Stimulated activated CD4-positive, alpha-beta T cell treated with anti-CD3 and anti-CD28 coated beads, Interleukin-4, amount 100 ng/mL, for 24 hours (primary cell): ENCODE measurements at places on chromosomes 5 and 9.

DNA sequence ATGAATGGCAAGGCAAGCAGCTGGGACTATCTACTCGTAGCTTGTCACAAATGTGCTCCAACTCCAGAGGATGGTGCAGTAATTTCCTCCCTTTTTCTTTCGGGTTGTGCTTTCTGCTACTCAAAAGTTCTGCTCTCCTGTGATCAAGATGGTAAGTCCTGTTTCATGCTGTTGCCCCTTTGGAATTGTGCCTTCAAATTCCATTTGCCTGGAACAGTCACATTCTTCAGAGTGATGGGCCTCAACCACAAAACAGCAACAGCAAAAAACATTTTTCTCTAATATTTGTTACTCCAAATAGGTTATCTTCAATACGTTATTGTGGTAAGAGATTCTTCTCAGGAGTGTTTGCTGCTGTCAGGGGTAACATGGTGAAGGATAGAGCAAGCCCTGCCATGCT is 209.3 kb downstream of the PALM2AKAP2 start:
- no peak for DNase-seq

GRCh38 chr5:159311063-159311462 is 19.2 kb downstream of the IL12B start:
- DNase-seq: no peak

- no peak for DNase-seq
Observed at GRCh38 chr9:4984171-4984620, 876 bp upstream of the JAK2 start.

- DNase-seq: no peak
Observed at GRCh38 chr5:78930721-78931120, 54.4 kb downstream of the ARSB start.

- DNase-seq: no peak
Observed at GRCh38 chr5:1772634-1773033, 27.0 kb downstream of the MRPL36 start.

DNA sequence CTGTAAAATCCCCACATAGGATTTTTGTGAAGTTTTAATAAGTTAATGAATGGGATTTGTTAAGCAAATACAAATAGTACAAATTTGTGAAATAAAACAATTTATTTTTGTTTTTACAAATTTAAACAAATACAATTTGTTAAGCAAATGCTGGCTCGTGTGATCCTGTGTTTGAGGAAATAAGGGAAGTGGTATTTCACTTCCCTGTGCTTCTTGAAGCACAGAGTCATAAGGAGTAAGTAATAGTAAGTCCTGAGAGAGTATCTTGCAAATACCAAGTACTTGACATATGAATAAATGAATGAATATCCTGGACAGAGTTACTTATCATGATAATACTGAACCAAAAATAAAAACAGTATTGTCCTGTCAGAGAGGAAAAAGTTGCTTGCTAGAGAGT is 9.1 kb downstream of the SMIM3 start:
- no peak for DNase-seq

DNA sequence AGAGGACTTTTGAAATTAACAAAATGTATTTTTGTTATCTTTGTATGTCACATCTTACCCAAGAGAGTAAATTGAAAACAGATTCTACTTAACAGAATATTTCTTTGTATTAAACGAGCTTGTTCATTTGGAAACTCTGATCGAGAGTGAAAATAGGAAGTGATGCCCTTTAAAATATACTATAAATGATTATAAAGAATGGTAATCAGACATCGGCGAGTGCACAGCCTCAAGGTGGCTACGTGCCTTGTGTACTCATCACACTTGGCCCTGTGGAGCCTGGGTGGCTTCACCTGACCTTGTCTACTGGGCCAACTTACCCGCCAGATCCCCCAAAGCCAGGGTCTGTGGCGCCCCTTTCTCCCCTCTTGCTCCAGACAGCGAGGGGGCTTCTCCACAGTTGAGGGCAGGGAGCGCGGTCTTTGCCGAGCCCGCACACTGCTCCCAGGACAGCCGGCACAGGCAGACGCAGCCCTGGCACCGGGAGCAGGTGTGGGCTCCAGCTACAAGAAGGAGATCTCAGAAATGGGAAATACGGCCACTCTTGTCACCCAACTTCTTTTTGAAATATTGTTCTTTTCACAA is 243.2 kb downstream of the CEMIP2 start:
- no peak for DNase-seq

DNA sequence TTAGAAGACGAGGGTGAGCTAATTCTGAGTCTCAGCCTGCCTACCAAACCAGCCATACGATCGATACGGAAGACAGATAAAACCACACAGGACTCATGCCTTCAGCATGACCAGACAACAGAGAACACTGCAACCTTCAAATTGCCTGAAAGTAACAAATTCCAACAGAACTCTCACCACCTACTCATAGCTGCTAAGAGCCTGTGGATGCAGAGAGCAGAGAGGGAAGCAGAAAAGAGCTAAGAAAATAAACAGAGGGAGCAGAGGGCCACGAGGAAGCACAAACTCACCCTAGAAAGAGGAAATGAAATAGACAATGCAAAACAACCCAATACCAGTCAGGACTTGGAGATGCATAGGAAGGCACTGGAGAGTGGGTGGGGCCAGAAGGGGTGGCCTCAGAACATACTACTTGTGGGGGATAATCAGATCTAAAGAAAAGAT is 86.7 kb upstream of the TAS2R1 start:
- DNase-seq: no peak

- DNase-seq: no peak
Observed at GRCh38 chr9:5395428-5395827, 42.3 kb downstream of the PLGRKT start.

DNA sequence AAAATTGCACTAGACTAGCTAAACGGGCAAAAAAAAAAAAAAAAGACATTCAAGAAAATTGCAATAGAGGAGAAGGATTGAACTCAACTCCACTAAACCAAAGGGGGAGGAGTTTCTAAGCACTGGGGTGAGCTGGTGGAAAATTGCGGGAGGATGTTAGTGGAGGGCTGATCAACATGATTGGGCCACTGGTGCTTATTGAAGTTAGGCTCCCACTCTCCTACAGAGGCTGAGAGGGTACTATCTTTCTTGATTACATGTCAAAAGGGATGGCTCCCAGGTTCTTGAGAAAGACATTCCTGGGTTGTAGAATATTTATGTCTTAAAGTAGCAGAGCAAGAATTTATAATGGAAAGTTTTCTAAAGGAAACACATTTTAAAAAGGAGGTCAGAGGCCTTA is 38.0 kb downstream of the CAMK4 start:
- DNase-seq: no peak

- no peak for DNase-seq
Observed at GRCh38 chr9:80906728-80907127, 782.6 kb downstream of the TLE1 start.
